HS-27A (cell line): ENCODE measurements at places on chromosomes 2 and 18.
A peak's percentile ranks its signal among the peaks of the same experiment; 100 is the strongest.

DNA sequence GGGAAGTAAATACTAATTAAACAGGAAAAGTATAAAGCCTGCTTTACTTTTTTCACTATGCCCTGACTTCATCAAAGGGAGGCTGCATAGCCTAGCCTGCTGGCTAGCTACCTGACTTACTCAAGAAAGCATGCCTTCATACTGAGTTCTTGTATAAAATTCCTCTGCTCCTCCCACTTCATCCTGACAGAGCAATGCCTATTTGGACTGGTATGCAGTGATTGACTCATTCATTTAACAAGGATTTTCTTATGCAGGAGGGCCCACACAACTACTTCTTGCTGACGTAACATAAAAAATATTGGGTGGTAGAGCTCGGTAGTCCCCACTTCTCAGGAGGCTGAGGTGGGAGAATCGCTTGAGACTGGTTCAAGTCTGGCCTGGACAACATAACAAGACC is 70.5 kb downstream of the PRPF40A start:
- peak; percentile 50 for DNase-seq

DNA sequence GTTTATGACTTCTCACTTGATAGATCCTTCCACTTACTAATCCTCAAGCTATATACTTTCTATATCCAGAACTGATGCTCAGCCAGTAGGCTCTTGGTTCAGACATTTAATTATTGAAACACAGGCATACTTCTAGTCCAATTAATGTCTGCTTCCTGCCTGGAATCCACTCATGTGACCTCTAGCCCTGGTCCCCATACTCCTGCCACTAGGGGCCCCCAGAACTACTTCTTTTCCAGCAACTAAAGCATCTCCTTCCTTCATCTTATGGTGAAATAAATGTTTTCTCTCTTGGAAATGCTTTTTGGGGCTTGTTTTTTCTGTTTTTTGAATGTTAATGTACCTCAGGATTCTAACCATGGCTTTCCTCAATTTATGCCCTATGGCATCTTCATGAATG is 527.6 kb downstream of the SATB2 start:
- DNase-seq: no peak

- DNase-seq: no peak
Measured at GRCh38 chr2:96090196-96090926, 26.0 kb downstream of the ADRA2B start.

DNA sequence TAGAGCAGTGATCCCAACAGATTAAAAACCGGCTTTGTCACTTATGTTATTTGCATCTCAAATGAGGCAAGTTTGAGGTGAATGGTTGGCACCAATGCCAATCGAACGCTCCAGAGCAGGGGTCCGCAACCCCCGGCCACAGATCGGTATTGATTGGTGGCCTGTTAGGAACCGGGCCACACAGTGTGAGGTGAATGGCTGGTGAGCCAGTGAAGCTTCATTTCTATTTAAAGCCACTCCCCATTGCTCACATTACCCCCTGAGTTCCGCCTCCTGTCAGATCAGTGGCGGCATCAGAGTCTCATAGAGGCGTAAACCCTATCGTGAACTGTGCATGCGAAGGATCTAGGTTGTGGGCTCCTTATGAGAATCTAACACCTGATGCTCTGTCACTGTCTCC is 132.0 kb downstream of the TMEM182 start:
- no peak for DNase-seq

GRCh38 chr2:11701751-11702301 is 31.8 kb upstream of the NTSR2 start:
- DNase-seq: no peak

DNA sequence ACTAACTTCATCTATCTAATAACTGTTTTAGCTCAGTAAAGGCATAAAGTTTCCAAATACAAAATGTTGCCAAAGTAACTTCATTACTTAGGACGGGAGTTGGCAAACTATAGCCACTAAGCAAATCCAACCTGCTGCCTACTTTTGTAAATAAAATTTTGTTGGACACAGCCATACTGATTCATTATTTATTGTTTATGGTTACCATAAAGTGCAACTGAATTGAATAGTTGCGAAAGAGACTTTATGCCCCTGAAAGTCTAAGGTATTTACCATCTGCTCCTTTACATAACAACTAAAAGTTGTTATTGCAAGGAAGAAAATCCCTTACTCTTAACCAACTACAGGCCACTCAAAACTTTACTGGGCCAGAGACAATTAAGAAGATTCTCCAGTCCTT is 256.7 kb upstream of the RBBP8 start:
- no peak for DNase-seq

DNA sequence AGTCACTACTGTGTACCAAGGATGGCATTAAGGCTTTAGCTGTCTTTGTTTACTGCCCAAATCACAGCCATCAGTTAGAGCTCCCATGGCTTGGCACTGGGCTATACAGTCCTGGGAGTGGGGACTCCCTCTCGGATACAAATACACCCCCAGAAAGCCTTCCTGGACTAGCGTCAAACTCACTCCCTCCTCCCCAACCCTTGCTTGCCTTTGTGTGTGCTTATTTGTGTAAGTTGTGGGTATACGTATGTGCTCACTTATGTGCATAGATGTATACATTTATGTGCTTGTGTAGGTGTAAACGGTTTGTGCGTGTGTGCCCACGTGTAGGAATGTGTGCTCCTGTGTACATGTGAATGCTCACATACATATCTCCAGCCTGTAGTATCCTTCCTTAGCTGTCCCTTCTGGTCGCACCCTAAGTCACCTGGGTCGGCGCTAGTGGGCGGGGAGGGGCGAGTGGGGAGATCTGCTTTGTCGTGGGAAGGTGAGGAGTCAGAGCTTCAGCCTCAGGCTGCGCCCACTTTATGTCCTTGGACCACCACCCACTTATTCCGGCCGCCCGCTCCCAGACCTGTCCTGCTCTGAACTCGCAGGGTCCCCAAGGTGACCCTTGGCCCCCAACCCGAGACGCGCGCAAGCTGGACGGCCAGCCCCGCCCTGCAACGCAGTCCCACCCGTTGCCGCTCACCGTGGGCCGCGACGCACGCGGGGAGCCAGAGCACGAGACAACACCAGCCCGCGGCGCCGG is 461 bp downstream of the PRADC1 start:
- no peak for DNase-seq

- DNase-seq: no peak
Measured at GRCh38 chr2:170971071-170971470, 42.0 kb downstream of the GORASP2 start.

DNA sequence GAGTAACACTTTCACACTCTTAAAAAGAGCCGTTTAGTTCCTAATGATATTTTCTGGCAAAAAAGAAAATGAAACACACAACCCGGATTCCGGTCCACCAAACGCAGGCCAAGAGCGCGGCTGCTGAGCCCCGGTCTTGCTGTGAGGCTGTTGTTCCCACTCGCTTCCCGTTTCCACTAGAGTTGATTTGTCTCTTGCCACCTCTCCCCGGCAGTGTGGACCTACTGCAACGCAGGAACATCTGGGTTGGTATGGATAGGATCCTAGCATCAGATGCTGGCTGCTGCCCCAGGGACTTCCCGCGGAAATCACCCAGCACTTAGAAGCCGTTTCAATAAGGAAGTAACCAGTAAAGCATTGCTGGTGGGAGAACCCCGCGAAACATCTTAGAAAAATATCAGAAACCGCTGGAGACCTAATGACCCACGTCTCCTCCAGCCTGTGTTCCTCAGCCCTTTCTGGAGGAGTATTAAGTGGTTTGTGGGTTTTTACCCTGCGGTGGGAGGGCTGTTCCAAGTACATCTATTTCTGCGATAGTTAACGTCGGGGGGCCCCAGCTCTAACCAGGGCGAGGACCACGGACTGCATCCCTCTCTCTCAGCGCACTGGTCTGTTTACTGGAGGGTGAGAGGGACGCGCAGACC is 939 bp downstream of the DOCK10 start:
- DNase-seq: no peak

DNA sequence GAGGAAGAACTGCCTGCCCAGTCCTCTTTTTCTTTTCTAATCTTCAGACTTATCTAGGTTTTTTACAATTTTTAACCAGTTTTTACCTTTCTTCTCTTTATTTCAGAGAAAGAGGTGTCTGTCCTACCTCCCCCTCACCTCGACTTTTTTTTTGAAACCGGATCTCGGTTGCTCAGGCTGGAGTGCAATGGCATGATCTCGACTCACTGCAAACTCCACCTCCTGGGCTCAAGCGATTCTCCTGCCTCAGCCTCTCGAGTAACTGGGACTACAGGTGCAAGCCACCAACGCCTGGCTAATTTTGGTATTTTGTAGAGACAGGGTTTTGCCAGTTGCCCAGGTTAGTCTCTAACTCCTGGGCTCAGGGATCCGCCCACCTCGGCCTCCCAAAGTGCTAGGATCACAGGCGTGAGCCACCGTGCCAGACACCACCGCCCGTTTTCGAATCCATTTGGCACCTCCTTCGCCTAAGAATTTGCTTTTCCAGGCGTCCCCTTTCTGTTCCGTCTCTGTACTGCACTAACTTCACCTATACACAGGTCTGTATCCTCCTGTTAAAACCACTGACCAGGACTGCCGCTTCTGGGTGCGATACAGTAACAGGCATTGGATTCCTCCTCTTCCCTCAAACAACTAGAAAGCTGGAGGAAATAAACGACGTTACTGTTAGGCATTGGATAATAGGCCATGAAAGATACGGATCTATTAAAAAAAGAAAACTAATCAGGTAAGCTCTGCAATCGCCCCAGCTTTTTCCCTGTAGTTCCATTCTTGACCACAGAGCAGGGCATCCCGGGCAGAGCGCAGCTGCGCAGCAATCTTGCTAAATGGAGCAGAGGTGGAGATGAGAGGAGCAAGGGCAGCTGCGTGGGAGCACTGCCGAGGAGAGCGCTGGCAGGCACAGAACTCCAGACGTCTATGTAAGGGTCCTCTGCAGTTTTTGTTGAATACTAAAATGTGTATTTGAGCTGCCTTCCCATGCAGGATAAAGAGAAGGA is 69.9 kb downstream of the ZC3H6 start:
- DNase-seq: no peak

- peak; percentile 56 for DNase-seq
Measured at GRCh38 chr18:21330122-21330701, 88.2 kb downstream of the GREB1L start.

GRCh38 chr2:187397886-187398285 is 50.2 kb downstream of the CALCRL start:
- DNase-seq: no peak

- DNase-seq: no peak
Measured at GRCh38 chr2:170002096-170002495, 174.8 kb downstream of the UBR3 start.

- DNase-seq: no peak
Measured at GRCh38 chr18:14089781-14090180, 42.5 kb downstream of the ZNF519 start.

GRCh38 chr2:495745-496275 is 181.4 kb downstream of the TMEM18 start:
- DNase-seq: no peak

DNA sequence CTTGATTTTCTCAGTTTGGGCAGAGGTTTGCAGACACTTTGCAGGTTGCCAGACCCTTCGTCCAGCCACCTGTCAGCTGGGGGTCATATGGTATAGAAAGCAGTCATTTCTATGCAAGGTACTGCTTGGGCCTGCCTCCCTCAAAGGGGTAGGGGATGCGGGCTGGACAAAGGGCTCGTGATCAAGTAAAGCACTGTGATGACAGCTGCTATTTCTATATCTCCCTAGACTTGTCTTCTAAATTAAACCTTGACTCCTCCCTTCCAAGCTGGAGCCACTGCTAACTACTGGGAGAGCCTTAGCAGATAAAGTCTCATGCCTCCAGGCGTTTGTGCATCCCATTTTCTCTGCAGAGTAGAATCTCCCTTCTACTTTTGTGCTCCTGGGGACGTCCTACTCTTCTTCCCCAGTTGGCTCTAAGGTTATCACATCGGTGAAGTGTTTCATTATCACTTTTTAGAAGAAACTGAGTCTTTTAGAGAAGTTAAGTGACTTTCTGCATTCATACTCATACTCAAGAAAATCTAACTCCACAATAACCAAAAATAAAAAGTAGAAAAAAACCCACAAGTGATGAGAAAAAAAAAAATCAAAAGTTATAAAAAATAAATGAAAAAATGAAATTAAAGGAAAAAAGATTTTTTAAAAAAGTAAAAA is 710 bp upstream of the XRCC5 start:
- DNase-seq: no peak

DNA sequence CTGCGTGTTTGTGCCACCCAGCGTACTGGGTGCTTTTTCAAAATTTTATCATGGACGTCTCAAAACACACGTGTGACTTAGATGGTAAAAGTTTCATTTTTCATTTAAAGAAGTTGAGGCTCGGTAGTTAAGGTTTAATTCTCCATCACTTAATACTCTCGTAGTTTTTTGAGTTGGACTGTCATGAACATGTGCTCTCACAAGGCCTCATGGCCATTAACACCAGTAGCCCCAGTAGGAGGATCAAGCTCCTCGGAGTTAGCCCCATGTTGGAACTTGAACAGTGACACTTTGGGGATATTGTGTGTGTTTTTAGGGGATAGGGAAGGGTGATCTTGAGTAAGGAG is 15.3 kb downstream of the NMUR1 start:
- no peak for DNase-seq

- no peak for DNase-seq
Measured at GRCh38 chr2:133062931-133063665, 393.1 kb upstream of the LYPD1 start.

GRCh38 chr2:191758518-191759507 is 80.9 kb downstream of the NABP1 start:
- peak; percentile 23 for DNase-seq
